ENCODE measurements at places on chromosomes 7 and 10.

GRCh38 chr10:75852851-75853484 lies 421.5 kb downstream of the LRMDA start:
- no peak for DNase-seq

- DNase-seq: no peak
These were observed 2.7 kb downstream of the UPP1 start for GRCh38 chr7:48091506-48092433.

GRCh38 chr7:19107356-19108146 lies 9.9 kb downstream of the TWIST1 start:
- DNase-seq: peak; percentile 79

DNA sequence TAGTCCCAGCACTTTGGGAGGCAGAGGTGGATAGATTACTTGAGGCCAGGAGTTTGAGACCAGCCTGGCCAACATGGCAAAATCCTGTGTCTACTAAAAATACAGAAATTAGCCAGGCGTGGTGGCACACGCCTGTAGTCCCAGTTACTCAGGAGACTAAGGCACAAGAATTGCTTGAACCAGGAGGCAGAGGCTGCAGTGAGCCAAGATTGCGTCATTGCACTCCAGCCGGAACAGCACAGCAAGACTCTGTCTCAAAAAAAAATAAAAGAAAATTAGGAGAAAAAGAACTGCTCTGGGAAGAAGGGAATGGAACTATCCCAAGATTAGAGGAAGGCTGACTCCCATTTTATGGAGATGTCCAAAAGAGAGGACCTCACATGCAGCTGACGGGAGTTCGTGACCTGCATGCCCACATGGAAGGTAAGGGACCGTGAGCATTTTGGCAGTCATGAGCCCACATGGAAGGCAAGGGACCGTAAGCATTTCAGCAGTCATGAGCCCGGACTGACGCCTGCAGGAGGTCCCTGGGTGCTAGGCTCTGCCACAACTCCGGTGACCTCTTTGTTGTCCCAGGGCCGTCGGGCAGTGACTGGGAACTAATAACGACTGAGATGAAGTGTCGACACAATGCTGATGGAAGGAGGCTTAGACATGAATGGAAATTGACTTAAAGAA lies 18.6 kb upstream of the GTPBP4 start:
- DNase-seq: no peak

DNA sequence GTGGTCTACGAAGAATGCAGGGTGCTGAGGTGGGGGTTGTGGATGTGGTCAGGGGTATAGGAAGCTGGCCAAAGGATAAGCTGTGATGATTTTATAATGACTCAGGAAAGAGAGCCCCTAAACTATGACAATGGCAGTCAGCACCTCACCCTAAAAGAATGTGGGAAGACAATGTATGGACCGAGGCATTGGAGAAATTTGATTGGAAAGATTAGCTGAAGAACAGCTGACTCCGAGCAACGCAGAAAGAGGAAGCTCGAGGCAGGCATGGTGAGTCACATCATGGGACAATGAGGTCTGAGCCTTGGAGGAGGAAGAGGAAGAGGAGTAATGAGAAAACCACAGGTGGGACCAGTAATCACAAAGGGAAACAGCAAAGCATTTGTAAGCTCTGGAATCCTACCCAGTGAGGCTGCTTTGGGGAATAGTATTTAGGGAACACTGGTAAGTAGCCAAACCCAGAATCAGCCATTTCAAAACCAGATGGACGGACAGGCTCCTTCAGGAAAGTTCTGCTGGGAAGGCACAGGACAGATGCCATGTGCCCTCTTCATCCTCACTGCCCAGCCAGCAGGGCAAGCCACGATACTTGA lies 295.4 kb downstream of the PRPF18 start:
- DNase-seq: peak; percentile 96

DNA sequence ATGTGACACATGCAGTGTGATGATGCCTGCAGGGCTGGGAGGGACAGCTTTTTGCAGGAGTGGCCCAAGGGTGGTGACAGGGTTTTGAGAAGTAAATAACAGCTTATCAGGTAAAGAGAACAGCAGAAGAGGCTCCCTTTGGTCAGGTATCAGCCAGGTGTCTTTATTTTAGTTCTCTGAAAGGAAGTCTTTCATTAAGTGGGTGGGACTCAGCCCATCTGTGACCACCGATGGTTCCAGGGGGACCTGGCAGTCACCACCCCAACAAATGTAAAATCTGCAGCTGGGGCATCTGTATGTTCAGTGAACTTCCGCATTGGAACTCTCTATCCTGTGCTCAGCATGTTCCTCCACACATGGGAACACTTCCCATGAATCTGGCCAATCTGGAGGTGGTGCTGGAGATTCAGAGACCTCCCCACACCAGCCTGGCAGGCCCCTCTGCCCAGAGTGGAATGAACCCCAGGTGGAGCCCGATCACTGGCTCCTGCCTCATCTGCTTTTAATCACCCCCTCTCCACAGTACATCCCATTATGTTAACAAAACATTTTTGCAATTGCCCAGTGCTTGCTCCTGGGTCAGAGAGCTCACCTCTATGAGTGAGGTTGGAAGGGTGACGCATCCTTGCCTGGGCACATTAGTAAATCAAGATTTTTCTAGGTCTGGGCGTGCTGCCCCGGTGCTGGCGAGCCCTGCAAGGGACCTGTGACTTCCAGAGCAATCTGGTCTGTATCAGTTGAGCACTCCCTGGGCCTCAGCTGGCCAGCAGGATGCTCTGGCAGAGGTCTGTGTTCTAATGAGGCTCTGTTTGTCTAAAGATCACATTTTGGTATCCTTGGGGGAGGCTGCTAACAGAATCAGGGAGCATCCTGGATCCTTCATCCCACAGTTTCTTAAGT lies 140.4 kb upstream of the GDF10 start:
- no peak for DNase-seq

DNA sequence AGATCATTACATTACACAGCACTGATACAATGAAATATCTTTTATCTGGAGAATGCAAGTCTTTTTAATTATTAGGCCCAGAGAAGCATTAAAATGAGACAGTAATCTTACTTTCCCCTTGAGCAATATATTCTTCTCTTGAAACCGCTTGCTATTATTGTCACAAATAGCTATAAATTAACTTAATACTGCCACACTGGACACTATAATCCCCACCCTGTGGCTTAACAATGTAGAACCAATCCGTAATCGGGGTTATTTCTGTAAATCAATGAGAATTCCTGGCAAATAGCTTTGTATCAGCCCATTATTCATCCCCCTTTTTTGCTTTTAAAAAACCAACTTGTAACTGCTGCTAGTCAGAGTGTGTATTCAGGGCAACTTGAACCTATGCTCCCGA lies 366.2 kb upstream of the VWC2 start:
- no peak for DNase-seq

GRCh38 chr10:92076722-92077121 lies 153.2 kb downstream of the BTAF1 start:
- no peak for DNase-seq

- DNase-seq: no peak
These were observed 287.8 kb upstream of the IGFBP3 start for GRCh38 chr7:46208635-46209525.

GRCh38 chr10:1737222-1738061 lies at the start of gene ADARB2:
Gene ADARB2, minus strand, starts transcription at chr10:1737525.
- DNase-seq: no peak

- DNase-seq: no peak
These were observed 218.2 kb upstream of the PODXL start for GRCh38 chr7:131774419-131775220.

- peak; percentile 97 for DNase-seq
These were observed 39.3 kb downstream of the CUX1 start for GRCh38 chr7:101856473-101857357.

DNA sequence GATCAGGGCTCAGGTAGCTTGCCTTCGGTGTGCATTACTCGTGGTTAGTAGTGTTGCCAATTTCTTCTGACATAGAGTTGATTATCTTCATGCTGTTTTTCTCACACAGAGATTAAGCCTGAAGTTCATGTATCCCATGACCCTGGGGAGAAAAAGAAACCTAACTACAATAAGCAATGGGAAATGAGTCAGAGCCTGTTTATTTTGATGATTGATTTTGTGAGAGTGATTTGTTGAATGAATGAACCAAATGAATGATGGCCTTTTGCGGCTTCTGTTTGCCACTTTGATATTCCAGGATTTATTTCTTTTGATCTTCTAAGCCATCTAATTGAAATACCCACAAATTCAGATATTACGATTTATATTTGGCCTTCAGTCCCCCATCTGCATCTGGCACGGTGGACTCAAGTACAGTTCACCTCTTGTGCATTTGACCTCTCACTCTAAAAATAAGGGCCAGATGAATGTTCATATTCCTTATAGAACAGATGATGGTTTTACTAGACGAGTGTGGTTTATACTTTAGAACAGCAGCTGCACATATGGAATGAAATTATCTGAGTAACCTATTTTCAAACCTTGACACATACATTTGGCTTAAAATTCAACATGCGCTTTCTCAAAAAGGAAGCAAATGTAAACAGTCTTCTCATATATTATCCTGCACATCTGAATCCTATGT lies 110.7 kb downstream of the PLCE1 start:
- no peak for DNase-seq

GRCh38 chr7:27419581-27420177 lies 177.1 kb downstream of the EVX1 start:
- DNase-seq: no peak

GRCh38 chr7:135160098-135160857 lies 10.2 kb downstream of the CYREN start:
- peak; percentile 74 for DNase-seq

Measured in MV-4-11 (cell line).